ENCODE measurements at places on chromosomes 11 and 22.

DNA sequence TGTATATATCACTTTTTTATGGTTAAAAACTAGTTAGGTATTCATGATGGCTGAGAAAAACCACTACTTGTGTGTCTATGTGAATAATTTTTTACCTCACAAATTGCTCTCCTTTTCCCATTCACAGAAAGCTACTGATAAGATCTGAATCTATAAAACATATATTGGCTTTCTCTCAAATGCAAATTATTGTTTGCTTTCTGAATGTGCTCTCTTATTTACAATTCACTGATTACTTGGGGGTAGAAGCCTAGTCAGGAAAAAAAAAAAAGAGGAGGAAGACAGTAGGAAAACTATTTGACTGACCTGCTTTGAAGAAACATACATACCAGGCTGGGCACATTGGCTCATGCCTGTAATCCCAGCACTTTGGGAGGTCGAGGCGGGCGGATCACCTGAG, 20.5 kb downstream of the PGM2L1 start:
- H3K36me3 ChIP-seq, result no peaks in the 10 kb centered on the region
- DNase-seq, result no peak
- no peak overlapping the region for H3K27ac ChIP-seq
- no peak overlapping the region for H3K4me3 ChIP-seq
- peaks cover 1% of the 10 kb centered on the region for H3K4me1 ChIP-seq
- H3K27me3 ChIP-seq, result no peaks in the 10 kb centered on the region

DNA sequence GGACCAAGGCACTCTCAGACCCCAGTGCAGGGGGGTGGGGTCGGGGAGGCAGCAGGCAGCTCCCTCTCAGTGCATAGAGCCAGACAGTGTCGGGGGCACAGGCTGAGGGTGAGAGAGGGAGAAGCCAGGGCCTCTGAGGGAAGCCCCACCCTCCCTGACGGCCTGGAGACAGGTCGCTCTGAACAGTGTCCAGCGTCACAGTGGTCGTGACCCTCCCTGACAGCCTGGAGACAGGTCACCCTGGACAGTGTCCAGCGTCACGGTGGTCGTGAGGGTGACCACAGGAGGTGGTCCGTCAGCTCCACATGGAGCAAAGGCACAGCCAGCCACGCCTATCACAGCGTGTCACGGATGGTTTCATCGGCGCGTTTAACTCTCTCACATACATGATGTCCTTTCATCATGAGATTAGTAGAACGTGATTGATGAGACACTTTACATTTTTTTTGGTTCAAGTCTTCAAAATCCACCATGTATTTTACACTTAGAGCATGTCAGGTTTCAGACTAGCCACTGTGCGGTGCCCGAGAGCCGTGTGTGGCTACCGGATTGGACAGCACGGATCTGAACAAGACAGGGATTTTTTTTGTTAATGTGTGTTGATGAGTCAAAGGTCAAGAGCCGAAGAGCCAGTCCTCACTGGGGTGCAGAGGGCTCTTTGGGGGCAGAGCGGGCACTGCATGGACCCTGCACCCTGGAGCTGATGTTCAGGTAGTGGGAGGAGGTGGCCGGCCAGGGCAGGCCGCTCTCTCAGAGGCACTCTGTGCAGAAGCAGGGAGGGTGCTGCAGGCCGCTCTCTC, 23.9 kb upstream of the PANX2 start:
- H3K27me3 ChIP-seq, result peaks cover 5% of the 10 kb centered on the region
- no peak overlapping the region for H3K27ac ChIP-seq
- no peaks in the 10 kb centered on the region for H3K36me3 ChIP-seq
- no peak for DNase-seq
- H3K4me1 ChIP-seq, result peaks cover 11% of the 10 kb centered on the region
- H3K4me3 ChIP-seq, result no peak overlapping the region

GRCh38 chr22:49008682-49009235, 818.9 kb downstream of the BRD1 start:
- H3K27me3 ChIP-seq, result peaks cover 7% of the 10 kb centered on the region
- no peak overlapping the region for H3K27ac ChIP-seq
- H3K4me3 ChIP-seq, result no peak overlapping the region
- no peaks in the 10 kb centered on the region for H3K4me1 ChIP-seq
- no peaks in the 10 kb centered on the region for H3K36me3 ChIP-seq

GRCh38 chr22:47299211-47299862, 536.9 kb downstream of the TBC1D22A start:
- no peaks in the 10 kb centered on the region for H3K36me3 ChIP-seq
- H3K4me1 ChIP-seq, result no peaks in the 10 kb centered on the region
- H3K27ac ChIP-seq, result no peak overlapping the region
- H3K4me3 ChIP-seq, result no peak overlapping the region
- peaks cover 21% of the 10 kb centered on the region for H3K27me3 ChIP-seq

- H3K36me3 ChIP-seq, result peaks cover 22% of the 10 kb centered on the region
- H3K4me1 ChIP-seq, result peaks cover 50% of the 10 kb centered on the region
- no peak overlapping the region for H3K27ac ChIP-seq
- DNase-seq, result no peak
Measured at GRCh38 chr22:46966846-46967245, 204.4 kb downstream of the TBC1D22A start.

DNA sequence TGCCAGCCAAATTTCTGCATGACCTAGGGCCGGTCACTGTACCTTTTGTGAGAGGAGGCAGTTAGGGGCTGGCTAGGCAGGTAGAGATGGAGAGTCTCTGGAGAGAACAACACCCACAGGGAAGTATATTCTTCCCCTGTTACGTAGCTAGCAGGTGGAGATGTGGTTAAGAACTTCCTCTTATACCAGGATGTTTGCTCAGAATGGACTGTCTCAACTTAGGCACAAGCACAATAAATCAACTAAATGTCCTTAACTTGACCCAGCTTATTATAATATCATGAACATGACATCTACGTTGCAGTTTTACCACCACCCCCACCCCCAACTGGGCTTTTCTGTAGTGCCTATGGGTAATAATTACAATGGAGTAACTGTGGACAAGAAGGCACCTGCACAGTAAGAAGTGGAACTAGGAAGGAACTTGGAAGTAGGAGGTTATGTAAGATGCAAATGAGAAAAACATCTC, 60.7 kb upstream of the MPEG1 start:
- peaks cover 11% of the 10 kb centered on the region for H3K36me3 ChIP-seq
- peaks cover 90% of the 10 kb centered on the region for H3K4me1 ChIP-seq
- H3K27ac ChIP-seq, result peak overlapping the region; percentile 93
- H3K27me3 ChIP-seq, result no peaks in the 10 kb centered on the region
- DNase-seq, result peak; percentile 53

- peak overlapping the region; percentile 28 for H3K27ac ChIP-seq
- DNase-seq, result no peak
- peaks cover 40% of the 10 kb centered on the region for H3K27me3 ChIP-seq
Measured at GRCh38 chr22:50041361-50042065, 16.6 kb downstream of the TTLL8 start.

DNA sequence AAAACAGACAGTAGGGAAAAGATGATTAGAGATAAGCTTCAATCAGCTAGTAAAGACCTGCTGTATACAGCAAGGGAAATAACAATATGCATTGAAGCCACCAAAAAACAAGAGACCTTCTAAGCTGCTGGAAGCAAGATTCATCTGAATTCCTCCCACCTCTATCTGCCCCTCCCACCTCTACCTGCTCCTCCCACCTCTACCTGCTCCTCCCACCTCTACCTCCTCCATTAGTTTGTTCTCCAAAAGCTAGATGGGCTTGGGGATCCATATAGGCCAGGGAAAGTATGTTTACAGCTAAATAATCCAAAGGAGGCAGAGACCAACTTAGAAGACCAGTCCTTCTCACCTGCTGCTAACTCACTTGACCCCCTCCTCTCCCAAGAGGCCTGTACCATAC, 33.2 kb downstream of the PAK1 start:
- no peak for DNase-seq
- H3K27ac ChIP-seq, result no peak overlapping the region
- no peaks in the 10 kb centered on the region for H3K36me3 ChIP-seq
- no peak overlapping the region for H3K4me3 ChIP-seq

GRCh38 chr22:30079952-30080533, at the start of gene HORMAD2:
Gene HORMAD2, plus strand, starts transcription at chr22:30080464. Its CDS starts 13,489 bp downstream, at chr22:30093953.
- H3K4me1 ChIP-seq, result peaks cover 17% of the 10 kb centered on the region
- H3K27ac ChIP-seq, result peak within 1 kb of the TSS; percentile 51
- peak; percentile 2 for DNase-seq

GRCh38 chr22:19196841-19197612, 18.5 kb upstream of the SLC25A1 start:
- no peak overlapping the region for H3K27ac ChIP-seq
- no peaks in the 10 kb centered on the region for H3K36me3 ChIP-seq
- peaks cover 9% of the 10 kb centered on the region for H3K4me1 ChIP-seq
- H3K27me3 ChIP-seq, result no peaks in the 10 kb centered on the region

DNA sequence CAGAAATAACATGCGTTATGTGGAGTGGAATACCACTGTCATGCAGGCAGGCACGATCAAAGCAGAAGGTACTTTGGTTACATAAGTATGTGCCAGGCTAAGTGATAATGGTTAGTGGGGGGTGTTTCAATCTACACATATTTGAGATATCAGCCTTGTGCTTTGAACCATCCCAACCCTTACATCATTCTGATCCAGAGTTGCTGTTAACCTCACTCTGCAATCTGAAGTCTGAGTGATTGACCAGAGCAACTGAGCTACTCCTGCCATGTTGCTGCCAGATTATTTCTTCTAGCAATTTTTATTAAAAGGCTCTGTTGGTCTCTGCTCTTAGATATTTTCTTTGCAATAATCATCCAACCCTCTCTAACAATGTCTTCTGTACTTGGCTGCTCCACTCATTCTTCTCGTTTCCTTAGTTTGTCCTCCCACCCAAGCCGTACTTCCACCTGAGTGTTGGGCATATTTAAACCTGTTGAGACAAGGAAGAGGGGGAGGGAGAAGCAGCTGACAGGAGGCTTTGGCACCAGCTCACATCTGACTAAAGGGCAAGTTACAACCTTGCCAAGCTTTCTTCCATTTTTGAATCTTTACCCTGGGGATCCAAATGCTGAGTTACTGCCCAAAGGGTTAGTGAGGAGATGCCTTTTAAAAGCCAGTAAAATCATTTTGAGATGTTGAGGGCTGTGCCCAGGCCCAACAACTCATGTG, 114.1 kb upstream of the SESN3 start:
- no peak overlapping the region for H3K27ac ChIP-seq
- no peaks in the 10 kb centered on the region for H3K27me3 ChIP-seq
- peaks cover 7% of the 10 kb centered on the region for H3K4me1 ChIP-seq
- H3K4me3 ChIP-seq, result no peak overlapping the region
- DNase-seq, result no peak
- H3K36me3 ChIP-seq, result peaks cover 14% of the 10 kb centered on the region

- no peak for DNase-seq
- peaks cover 2% of the 10 kb centered on the region for H3K36me3 ChIP-seq
- H3K4me1 ChIP-seq, result no peaks in the 10 kb centered on the region
- no peaks in the 10 kb centered on the region for H3K27me3 ChIP-seq
- H3K27ac ChIP-seq, result no peak overlapping the region
Measured at GRCh38 chr11:61267437-61267841, 26.5 kb downstream of the PGA5 start.

- no peak overlapping the region for H3K4me3 ChIP-seq
- no peak overlapping the region for H3K27ac ChIP-seq
- DNase-seq, result no peak
- no peaks in the 10 kb centered on the region for H3K4me1 ChIP-seq
Measured at GRCh38 chr11:109641549-109641948, 219.6 kb downstream of the C11orf87 start.

GRCh38 chr11:36878737-36879136, 280.7 kb upstream of the RAG2 start:
- H3K27me3 ChIP-seq, result no peaks in the 10 kb centered on the region
- no peaks in the 10 kb centered on the region for H3K4me1 ChIP-seq
- no peak overlapping the region for H3K4me3 ChIP-seq
- no peaks in the 10 kb centered on the region for H3K36me3 ChIP-seq
- no peak overlapping the region for H3K27ac ChIP-seq

- peaks cover 6% of the 10 kb centered on the region for H3K4me1 ChIP-seq
- H3K27ac ChIP-seq, result no peak overlapping the region
- no peaks in the 10 kb centered on the region for H3K36me3 ChIP-seq
Measured at GRCh38 chr22:42431401-42432019, 693 bp downstream of the NFAM1 start.

DNA sequence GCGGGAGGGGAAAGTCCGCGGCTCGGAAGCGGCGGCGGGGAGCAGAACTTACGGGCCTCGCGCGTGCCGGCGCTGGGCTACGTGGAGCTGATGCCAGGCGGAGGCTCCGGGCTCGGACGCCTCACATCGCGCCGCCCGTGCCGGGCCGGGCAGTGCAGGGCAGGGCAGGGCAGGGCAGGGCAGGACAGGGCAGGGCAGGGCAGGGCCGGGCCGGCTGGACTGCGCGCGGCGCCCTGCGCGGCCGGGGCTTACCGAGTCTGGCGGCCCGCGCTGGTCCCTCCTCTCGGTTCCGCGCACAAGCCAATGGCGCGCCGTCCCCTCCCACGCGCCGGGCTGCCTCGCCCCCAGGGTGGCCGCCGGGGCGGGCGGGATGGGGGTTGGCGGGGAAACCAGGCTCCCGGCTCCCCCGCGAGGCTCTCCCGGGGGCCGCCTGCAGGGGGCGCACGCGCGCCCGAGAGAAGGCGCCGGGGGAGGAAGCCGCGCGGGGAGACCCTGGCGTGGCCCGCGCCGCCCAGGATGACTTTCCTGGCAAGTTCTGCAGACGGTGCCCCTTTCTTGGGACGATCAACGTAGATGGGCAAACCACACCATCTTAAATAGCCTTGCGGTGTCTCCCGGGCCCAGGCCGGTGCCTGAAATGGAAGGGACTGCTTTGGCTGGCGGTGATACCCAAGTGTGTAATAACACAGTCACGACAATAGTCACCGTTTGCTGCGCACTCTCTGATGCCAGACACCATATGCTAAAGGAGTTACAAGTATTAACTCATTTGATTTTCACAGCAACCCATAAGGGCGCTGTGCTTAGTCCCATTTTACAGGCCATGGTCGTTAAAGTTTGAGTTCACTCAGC, at the start of gene TP53I11:
Gene TP53I11 (minus strand): TSS at position 259 of the 852 bp plus-strand sequence. CDS start 12,548 bp downstream, outside the sequence.
- H3K4me3 ChIP-seq, result peak within 1 kb of the TSS; percentile 98
- DNase-seq, result peak; percentile 81
- peaks cover 65% of the 10 kb centered on the region for H3K4me1 ChIP-seq
- peak within 1 kb of the TSS; percentile 92 for H3K27ac ChIP-seq

DNA sequence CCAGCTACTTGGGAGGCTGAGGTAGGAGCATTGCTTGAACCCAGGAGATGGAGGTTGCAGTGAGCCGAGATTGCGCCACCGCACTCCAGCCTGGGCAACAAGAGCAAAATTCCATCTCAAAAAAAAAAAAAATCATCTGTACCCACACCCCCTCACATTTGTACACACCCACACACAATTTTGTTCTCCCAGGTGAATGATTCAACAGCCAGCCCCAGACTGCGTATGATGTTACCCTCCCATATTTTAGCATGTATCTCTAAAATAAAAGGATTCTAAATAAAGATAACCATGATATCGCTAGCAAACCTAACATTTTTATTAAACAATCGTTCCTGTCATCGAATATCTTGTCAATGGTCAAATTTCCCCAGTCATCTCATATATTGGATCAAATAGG, 65.8 kb downstream of the BRD1 start:
- peaks cover 7% of the 10 kb centered on the region for H3K4me1 ChIP-seq
- no peak for DNase-seq
- peaks cover 1% of the 10 kb centered on the region for H3K36me3 ChIP-seq
- no peak overlapping the region for H3K27ac ChIP-seq
- no peak overlapping the region for H3K4me3 ChIP-seq

GRCh38 chr11:36073411-36074203, 129.7 kb downstream of the LDLRAD3 start:
- peaks cover 9% of the 10 kb centered on the region for H3K27me3 ChIP-seq
- H3K4me3 ChIP-seq, result no peak overlapping the region
- H3K36me3 ChIP-seq, result no peaks in the 10 kb centered on the region
- no peak for DNase-seq
- no peak overlapping the region for H3K27ac ChIP-seq

Data from stimulated activated naive B cell treated with anti-CD40 and anti-IgM and Interleukin-4, amounts not matched to agents 10 μg/mL and 1 μg/mL and 100 μg/mL, for 72 hours (primary cell).